Brain pericyte (primary cell): ENCODE measurements at places on chromosomes 11 and 22.
A peak's percentile ranks its signal among the peaks of the same experiment; 100 is the strongest.

DNA sequence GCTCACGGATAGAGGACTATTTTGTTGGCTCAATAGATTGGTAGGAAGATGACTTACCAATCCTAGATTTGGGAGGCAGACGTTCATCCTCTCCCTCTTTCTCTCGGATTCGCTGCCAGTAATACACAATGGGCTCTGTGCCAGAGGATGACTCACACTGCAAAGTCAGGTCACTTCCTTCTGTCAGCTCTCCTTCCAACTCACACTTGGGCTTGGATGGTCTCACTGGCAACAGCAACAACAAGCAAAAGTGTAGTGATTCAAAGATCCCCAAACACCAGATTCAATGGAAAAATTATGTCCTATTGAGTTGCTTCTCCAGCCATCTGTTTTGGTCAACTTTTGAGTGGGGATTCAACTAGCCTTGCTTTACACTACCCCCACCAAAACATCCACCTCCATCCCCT lies 21.7 kb upstream of the HSPA8 start:
- peak; percentile 90 for DNase-seq

DNA sequence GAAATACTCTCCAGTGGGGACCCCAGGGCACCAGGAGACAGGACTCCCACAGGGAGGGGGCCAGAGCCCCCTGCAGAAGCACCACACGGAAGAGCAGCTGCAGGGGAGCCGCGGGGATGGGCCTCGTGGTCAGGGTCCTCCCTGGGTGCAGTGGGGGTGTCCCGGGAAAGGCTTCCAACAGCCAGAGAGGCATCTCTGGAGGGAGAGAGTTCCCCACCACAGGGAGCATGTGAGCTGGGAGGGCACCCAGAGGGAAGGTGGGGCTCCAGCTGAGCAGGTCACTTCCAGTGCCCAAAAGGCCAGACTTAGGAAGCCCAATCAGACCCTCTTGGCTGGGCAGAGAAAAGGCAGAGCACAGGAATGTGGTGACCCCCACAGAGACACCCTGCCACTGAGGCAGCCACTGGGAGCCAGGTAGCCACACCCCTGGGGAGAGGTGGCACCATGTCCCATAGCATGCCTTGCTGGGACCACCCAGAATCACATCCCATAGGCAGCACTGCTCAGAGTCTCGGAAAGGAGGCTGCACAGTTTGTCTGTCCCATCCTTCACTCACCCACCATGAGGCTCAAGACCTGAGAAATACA lies 49.9 kb upstream of the LMO1 start:
- DNase-seq: no peak

DNA sequence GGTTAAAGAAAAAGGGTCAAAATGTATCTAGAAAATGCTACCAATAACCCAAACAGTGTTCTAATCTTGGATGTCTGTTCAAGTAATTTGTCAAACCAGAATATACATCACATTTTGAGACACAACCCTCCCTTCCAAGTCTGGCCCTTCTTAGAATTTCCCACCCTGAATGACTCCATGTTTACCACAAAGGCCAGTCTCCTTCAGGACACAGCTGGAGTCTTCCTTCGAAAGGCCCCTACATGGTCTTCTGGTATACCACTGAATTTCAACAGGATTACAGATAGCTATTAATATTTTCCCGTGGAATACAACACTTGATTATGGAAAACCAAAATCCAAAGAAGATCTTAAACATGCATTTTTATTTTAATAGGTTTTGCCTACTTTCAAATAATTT lies 10.2 kb downstream of the CCDC34 start:
- no peak for DNase-seq

- DNase-seq: no peak
These were observed 79.2 kb downstream of the BRD1 start for GRCh38 chr22:49748514-49748913.

DNA sequence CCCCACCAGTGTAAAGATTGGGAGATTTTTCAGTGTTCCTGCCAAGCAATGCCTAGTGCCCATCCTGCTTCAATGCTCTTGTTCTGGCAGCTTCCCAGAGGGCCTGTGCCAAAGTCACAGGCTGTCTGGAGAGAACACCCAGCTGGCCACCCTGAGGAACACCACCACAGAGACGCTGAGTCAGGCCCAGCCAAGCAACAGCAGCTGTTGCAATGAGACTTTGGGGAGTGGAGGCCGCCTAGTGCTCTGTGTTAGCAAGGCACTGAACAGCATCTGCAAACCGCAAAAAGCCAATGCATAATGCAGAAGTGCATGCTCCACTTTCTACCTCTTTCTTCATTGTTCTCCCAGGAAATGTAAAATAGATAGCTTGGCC lies 168.1 kb downstream of the NXPE2 start:
- no peak for DNase-seq

- DNase-seq: no peak
These were observed 32.2 kb upstream of the SYT9 start for GRCh38 chr11:7219491-7219890.

GRCh38 chr11:130448416-130449309 lies at the start of gene ADAMTS15:
ADAMTS15 (plus strand) TSS chr11:130448645; CDS start chr11:130448974, 329 bp downstream.
- DNase-seq: peak; percentile 93

- DNase-seq: no peak
These were observed 34.7 kb downstream of the LDHAL6A start for GRCh38 chr11:18490319-18490718.

- no peak for DNase-seq
These were observed 137.2 kb upstream of the OPCML start for GRCh38 chr11:133669371-133670053.

GRCh38 chr11:78062671-78063070 lies 990 bp upstream of the THRSP start:
- no peak for DNase-seq

GRCh38 chr11:1387961-1388762 lies 1.6 kb upstream of the BRSK2 start:
- DNase-seq: no peak

DNA sequence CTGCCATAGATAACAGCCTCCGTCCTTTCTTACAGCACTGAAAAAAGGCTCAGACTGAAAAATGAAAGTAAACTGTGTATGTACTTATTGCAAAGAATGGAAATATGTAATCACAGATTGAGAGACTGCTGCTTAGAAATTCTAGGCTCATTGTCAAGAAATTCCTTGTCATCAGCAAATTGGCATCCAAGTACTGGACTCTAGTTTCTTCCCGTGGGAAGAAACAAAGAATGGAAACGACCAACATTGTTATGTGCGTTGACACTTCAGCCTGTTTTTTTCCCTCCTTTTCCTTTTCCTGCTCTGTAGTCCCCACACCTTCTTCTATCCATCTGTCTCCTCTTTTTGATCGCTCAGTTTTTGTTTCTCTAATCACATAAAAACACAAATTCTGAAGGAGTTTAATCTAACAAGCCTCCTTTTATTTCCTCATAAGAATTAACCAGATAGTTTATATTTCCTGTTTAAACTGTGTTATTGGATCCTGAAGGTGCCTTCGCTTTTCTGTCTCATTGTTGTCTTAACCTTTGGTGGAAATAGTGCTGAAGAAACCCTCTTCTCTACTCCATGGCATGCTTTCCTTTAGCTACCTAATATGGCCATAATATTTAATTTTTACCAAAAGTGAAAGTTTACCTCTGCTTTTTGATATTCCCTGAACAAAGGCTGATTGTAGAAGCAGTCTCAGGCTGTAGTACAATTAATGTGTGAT lies 20.0 kb upstream of the CASP12 start:
- DNase-seq: no peak

GRCh38 chr11:23423104-23423503 lies 562.8 kb upstream of the CCDC179 start:
- DNase-seq: no peak

GRCh38 chr11:98964146-98964545 lies 56.6 kb upstream of the CNTN5 start:
- no peak for DNase-seq

DNA sequence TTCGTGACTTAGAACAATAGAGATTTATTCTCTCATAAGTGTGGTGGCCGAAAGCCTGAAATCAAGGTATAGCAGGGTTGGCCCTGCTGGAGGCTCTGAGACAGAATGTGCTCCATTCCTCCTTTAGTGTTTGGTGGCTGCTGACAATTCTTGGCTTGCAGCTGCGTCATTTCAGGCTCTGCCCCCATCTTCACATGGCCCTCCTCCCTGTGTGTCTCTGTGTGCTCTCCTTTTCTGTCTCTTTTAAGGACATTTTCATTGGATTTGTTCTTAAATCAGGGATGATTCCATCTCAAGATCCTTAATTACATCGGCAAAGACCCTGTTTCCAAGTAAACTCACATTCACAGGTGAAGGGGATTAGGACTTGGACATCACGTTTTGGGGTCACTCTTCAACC lies 10.2 kb upstream of the APOL6 start:
- no peak for DNase-seq

- DNase-seq: no peak
These were observed 853.0 kb downstream of the BRD1 start for GRCh38 chr22:48974443-48975315.
